ENCODE measurements at places on chromosomes 12 and 14. TPM values are rescaled to one million over a fixed set of nuclear protein-coding genes. Genes with fewer than 3 reads are reported as not detected.

GRCh38 chr14:61454545-61454944 is 133.2 kb downstream of the PRKCH start:
- no peak for DNase-seq

GRCh38 chr14:89618811-89619551 is 201.9 kb upstream of the FOXN3 start:
- DNase-seq, result peak; percentile 77

DNA sequence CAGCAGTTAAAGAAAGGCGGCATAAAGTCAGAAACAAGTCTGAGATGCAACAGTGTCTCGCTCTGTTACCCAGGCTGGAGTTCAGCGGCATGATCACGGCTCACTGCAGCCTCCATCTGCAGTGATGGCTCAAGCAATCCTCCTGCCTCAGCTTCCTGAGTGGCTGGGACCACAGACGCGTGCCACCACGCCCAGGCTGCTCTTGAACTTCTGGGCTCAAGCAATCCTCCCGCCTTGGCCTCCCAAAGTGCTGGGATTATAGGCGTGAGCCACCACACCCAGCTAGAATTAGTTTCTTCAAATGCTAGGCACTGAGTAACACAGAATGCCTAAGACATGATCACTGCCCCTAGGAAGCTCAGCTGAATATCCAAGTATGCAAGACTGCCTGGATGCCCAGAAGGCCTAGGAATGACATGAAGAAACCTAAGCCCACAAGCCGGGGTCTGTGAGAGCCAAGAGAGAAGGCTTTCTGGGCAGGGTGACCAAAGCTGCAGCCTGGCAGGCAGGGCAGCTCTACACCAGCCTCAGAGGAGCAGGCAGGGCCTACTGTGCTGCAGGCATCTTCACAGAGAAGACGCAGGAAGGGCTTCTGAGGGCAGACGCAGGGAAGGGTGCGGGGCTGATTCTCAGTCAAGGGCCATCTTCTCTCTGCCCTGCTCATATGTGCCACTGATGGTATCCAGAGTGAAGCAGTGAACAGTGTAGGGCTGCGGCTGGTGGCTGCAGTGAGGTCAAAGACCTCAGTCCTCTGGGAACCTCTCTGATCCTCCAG is 4.3 kb upstream of the PPP2R5C start:
- no peak for DNase-seq

GRCh38 chr12:30979371-30980259 is 53.1 kb downstream of the TSPAN11 start:
- DNase-seq, result no peak

The SPX gene
- total RNA-seq, result 1.1 TPM

DNA sequence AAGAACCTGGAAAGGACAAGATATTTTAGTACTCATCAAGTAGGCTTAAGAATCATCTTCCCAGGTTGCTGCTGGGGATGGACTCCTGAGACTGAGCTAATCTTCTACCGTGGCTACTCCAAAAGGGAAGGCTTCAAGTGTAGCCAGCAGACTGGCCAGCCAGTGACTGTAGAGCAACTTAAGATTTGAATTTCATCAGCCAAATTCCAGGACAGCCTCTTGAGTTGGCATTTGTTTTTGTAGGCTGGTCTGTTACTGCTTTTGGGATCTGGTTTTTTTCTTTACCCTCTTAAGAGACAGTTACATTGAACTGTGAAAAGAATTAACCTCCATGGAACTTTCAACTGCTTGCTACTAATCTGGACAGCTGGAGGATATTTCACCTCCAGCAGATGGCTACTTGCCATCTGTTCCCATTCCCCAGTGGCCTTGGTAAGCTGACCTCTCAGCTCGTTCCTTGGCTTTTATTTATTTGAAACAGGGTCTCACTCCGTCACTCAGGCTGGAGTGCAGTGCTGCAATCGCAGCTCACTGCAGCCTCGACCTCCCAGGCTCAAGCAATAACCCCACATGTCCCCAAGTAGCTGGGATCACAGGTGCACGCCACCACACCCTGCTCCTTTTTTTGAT is 20.7 kb downstream of the VTI1B start:
- no peak for DNase-seq

The KLRC4 gene
- not detected for total RNA-seq

The KLRD1 gene
- total RNA-seq, result 1.1 TPM

GRCh38 chr12:31387466-31387865 is 61.5 kb upstream of the SINHCAF start:
- DNase-seq, result no peak

DNA sequence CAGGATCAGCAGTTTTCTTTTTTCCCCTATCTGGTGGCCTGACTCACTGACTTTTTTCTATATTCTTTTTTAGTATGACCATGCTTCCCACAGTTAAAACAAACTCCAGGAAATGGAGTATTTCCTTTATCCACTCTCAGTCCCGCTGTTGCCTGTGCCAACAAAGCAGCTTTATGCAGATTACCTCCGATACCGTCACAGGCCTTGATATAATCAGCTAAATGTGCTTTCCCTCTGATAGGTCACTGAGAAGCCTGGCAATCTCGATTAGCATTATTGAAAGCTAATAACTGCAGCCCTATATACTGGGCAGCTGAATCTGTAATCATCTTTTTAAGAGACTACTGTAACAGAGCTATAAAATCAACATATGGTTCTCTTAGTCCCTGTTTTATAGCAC is 243.6 kb downstream of the KIF21A start:
- no peak for DNase-seq

The TMEM179 gene
- not detected for total RNA-seq

GRCh38 chr14:20295067-20295466 is 10.7 kb downstream of the TTC5 start:
- no peak for DNase-seq

DNA sequence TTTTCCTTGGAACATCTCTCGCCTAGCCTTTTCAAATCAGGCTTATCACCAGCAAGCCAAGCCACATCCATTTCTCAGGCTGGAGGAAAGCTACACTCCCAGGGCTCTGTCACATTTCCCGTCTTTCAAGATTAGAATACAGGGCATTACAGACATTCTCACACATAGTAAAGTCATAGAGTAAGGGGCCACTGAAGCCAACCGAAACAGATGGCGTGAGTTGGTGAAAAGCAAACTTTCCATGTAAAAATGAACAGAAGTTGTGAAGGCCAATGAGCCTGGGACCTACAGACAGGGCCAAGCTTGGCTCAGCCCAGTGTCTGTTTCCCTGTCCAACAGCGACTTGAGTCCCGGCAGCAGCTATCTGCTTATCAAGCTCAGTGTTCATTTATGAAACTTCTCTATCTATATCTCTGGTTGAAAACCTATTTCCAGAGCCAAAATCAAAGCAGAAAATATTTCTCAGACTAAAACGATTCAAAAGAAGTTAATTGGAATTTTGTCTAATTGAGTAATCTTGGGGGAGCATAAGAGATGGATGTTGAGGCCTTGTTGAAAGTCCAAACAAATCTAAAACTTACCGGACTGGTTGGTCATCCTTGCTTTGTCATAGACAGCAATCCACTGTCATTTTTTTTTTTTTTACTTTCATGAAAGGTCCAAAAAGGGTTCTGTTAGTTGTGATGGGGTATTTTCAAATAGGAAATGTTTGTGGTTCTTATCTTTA is 105.6 kb downstream of the DAAM1 start:
- DNase-seq, result no peak

DNA sequence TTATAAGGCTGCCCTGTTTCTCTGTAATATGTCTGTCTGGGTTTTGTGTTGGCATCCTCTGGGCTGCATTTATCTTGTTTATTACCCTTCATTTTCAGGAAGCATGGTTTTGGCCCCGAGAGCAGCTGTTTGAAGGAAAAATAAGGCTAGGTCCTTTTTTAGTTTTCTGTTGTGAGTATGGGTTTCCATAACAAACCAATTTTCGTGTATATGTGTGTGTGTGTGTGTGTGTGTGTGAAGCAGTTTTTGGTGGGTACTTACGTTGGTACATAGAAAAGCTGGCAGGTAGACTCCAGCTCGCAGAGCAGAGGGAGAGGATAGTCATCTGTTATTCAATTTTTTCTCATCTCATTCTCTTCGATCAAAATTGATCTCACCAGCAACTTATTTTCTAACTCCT is 52.5 kb downstream of the MAPKAPK5 start:
- DNase-seq, result no peak

GRCh38 chr12:115975411-115975810 is 302.1 kb downstream of the MED13L start:
- DNase-seq, result no peak

DNA sequence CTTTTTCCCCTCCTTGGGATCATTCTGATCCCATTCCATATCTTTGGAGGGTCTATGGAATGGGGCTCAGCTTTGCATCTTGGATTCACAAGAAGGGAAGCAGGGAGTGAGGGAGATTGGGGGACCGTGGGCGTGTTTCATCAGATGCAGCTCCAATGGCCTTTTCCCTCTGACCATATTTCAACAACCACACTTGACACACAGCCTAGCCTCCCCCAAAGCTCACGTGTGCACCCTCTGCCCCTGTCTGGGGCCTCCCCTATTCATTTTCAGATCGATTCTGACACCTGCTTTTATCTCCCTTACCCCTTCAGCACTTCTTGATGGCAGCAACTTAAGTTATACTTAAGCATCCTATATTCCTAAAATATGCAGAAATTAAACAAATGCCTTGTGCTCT is 126.6 kb downstream of the CHST11 start:
- no peak for DNase-seq

DNA sequence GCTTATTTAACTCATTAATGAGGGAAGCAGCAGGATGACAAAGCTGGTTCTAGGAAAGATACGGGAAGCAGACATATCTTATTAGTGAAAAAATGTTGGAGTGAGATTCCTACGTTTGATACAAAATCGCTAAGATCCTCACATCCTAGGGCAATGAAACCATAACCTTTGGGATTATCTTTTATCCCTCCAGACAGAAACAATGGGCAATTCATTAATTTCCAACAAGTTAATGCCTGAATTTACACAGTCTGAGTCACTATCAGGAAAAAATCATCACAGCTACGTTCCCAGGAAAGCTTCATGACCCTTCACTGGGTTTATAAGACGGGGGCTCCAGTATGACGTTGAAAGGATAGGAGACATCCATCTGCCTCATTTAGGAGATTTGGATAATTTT is 45.0 kb downstream of the SLC24A4 start:
- no peak for DNase-seq

The POU6F1 gene
- total RNA-seq, result 4.8 TPM

GRCh38 chr12:3463921-3464320 is 27.1 kb upstream of the PRMT8 start:
- DNase-seq, result no peak

The RPL41 gene
- 3,981 TPM for total RNA-seq

- DNase-seq, result peak; percentile 30
These were observed 75.4 kb upstream of the PWP1 start for GRCh38 chr12:107610021-107610859.

The SLC35E3 gene
- total RNA-seq, result 8.2 TPM

The ATF1 gene
- 44.0 TPM for total RNA-seq

- no peak for DNase-seq
These were observed 52.9 kb downstream of the C12orf42 start for GRCh38 chr12:103442822-103443221.

The CCDC177 gene
- total RNA-seq, result not detected

The GSC gene
- total RNA-seq, result not detected

- DNase-seq, result no peak
These were observed 86.1 kb downstream of the BCL2L14 start for GRCh38 chr12:12156828-12157227.

GRCh38 chr12:6647083-6647604 is at the start of gene ACRBP:
Gene ACRBP, minus strand, starts transcription at chr12:6647432. Its CDS starts 66 bp downstream, at chr12:6647366.
- DNase-seq, result peak; percentile 43

GRCh38 chr14:29738950-29739349 is 188.7 kb downstream of the PRKD1 start:
- DNase-seq, result no peak

The STAC3 gene
- 4.1 TPM for total RNA-seq

- no peak for DNase-seq
These were observed 63.4 kb downstream of the AACS start for GRCh38 chr12:125128439-125129178.

The SERPINA3 gene
- not detected for total RNA-seq

- DNase-seq, result no peak
These were observed 87.3 kb upstream of the LRIG3 start for GRCh38 chr12:59007620-59008019.

The SMIM41 gene
- total RNA-seq, result not detected

Measured in activated CD4-positive, alpha-beta memory T cell treated with anti-CD3 and anti-CD28 coated beads, Interleukin-2, amount 10 ng/mL, durations not matched to agents 7 days and 5 days (primary cell).